T-helper 2 cell treated with Interferon-gamma antibody and Interleukin-4, amounts not matched to agents 5 μg/mL and 100 μg/mL, for 36 hours (primary cell): ENCODE measurements at places on chromosomes 2 and 18.
A peak's percentile ranks its signal among the peaks of the same experiment; 100 is the strongest.

DNA sequence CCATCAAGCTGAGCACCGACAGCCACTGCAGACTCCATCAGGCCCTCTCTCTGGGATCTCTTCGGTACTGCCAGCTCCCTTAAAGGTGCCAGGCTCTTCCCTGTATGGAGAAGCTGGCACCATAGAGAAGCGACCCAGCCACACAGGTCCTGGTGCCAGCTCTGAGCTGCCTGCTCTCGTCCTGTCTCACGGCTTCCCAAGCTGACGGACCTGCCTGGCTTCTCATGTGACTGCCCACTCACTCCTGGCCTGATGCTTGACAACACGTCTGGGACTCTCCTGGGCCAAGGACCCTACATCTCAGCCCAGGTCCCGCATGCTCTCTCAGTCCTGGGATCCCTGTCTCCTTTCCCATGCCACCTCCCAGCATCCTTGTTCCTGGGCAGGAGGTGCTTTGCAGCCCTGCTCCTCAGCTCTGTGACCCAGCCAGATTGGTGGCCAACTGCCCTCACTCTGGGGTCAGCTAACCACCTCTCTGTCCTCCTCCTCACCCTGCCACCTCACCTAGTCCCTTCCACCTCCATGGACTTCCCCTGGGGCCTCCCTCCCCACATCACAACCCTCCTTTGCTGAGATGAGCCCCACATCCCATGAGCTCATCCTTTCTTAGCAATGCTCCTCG lies 12.5 kb upstream of the ATOH8 start:
- DNase-seq = no peak
- H3K4me3 ChIP-seq = no peak overlapping the region
- H3K27me3 ChIP-seq = peaks cover 71% of the 10 kb centered on the region
- peaks cover 1% of the 10 kb centered on the region for H3K4me1 ChIP-seq
- no peak overlapping the region for H3K27ac ChIP-seq

DNA sequence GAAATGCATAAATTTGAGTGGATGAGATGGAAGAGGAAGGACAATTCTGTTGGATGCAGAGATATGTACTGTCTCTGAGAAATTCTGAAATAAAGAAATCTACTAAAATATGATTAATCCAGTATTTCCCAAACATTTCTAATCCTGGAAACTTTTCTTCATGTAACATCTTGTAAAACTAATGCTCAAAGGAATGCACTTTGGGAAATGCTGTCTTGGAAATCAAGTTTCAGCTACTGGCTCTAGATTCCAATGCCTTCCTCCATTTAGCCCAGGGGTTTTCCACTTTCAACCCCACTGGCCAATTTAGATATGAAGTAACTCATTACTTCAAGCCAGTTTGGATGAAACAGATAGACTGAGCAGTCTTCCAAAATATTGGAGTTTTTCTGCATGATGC lies 355.1 kb downstream of the TXNL1 start:
- H3K4me1 ChIP-seq = no peaks in the 10 kb centered on the region
- DNase-seq = no peak
- H3K36me3 ChIP-seq = no peaks in the 10 kb centered on the region
- no peak overlapping the region for H3K4me3 ChIP-seq

DNA sequence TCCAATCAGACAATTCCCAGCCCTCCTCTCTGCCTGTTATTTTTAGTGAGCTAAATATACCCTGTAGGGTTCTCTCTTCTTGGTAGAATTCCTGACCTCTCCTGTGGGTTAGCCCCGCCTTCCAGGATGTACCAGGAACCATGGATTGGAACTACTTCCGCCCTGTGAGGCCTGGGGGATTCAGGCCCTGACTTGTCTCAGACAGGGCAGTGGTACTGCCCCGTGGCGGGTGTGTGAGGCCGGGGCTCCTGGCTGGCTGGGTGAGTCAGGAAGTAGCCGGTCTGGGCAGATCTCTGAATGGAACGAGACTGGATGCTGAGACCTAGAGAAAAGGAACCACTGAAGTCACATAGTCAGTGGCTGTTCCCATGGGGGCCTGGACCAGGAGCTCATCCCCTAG lies 50.5 kb downstream of the DYSF start:
- H3K4me1 ChIP-seq = no peaks in the 10 kb centered on the region
- no peak for DNase-seq
- no peaks in the 10 kb centered on the region for H3K36me3 ChIP-seq
- H3K27ac ChIP-seq = no peak overlapping the region
- H3K4me3 ChIP-seq = no peak overlapping the region
- no peaks in the 10 kb centered on the region for H3K27me3 ChIP-seq

DNA sequence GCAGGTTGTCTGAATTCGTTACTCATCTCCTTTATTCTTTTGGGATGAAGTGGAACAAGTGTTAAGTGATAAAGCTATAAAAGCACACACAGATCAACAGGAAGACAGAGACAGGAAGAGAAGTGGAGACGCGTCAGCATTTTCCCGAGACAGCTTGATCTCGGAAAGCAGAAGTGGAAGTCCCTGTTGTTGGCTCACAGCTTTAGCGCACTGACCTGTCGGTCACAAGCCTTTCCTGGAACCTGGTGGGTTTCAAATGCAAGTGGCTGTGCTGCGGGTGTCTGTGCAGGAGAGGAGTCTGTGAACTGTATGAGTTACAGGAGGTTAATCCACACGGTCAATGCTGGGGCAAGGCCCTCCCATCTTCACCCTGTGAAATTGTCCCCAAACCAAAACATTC lies 116.6 kb upstream of the PELI1 start:
- DNase-seq = peak; percentile 8
- H3K36me3 ChIP-seq = no peaks in the 10 kb centered on the region
- H3K4me3 ChIP-seq = peak overlapping the region; percentile 65
- peaks cover 5% of the 10 kb centered on the region for H3K4me1 ChIP-seq

DNA sequence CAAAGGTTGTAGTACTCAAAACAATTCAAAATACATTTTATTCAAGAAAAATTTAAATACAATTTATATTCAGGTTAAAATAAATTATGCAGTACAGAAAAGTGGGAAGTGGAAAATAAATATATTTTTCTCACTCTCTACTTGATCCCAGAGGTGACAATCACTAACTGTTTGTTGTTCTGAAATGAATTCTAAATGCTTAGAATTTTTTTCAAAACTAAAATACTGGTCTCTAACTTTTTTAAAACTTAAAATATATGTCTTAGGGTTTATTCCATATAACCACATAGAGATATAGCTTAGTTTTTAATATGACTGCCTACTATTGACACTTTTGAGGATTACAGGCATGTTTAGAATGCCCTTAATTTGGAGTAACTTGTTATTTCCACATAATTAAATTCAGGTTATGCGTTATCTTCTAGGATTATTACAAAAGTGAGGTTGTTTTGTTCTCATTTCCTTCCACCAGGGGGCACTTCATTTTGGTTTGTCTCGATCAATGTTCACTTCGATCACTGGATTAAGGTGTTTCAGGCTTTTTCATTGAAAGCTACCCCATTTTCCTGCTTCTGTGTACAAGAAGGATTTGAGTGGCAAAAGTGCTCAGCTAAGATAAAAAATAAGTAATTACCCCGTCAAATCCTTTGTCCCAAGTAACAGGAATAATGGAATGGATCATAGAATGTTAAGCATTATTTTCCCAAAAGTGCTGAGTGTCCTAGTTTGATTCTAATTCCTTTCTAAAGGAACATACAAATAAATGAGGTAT lies 27.1 kb upstream of the TFPI start:
- no peak overlapping the region for H3K27ac ChIP-seq
- H3K4me1 ChIP-seq = peaks cover 6% of the 10 kb centered on the region
- H3K4me3 ChIP-seq = no peak overlapping the region
- H3K36me3 ChIP-seq = peaks cover 2% of the 10 kb centered on the region
- H3K27me3 ChIP-seq = peaks cover 4% of the 10 kb centered on the region

DNA sequence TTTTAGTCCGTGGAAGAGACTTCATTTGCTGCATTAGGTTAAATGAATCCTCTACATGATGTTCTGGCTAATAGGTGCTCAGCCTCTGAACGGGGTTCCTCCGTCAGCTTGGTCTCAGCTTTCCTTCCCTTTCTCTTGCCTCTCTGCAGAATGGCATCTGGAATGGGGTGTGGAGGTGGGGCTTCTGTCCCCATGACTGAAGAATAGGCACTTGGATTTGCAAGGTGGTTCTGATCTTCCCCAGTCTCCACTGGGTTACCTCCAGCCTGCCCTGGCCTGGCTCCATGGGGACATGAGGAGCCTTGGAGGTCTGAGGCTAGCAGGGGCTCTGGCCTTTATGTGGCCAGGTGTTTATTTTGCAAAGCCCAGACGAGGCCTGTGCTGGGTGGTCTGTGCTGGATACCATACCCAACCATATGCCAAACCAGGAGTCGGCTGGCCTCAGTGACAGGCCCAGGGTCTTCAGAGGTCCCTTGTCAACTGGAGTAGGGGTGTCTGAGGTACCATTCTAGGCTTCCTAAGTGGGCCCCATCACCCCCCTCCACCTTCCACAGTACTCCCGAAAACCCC lies 28.2 kb upstream of the LAPTM4A start:
- no peaks in the 10 kb centered on the region for H3K27me3 ChIP-seq
- H3K36me3 ChIP-seq = no peaks in the 10 kb centered on the region
- H3K4me1 ChIP-seq = no peaks in the 10 kb centered on the region
- no peak for DNase-seq

DNA sequence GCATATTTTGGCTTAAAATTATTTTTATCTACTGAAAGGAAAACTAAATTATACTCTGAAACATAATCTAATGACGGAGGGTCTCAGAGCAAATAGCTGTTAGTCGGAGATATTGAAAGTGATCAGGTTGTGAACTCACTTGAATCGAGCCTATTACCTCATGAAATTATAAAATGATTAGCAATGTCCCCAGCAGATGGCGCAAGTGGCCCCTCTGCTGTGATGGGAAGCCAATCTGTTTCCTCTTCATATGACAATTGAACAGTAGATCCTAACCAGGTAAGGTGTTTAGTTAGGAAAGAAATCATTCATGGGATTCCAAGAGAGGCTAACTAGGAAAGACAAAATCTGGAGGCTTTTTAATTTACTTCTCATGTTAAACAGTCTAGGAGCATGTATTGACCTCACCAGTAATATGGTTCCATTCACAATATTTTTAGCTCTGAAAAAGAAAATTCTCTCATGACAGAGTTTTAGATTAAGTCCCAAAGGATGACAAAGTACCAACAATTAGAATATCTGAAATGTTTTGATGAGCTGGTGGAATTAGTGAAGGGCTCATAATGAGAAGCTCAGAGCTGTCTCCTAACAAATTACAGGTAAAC lies 29.9 kb upstream of the MPPE1 start:
- no peak overlapping the region for H3K4me3 ChIP-seq
- no peaks in the 10 kb centered on the region for H3K27me3 ChIP-seq
- peaks cover 4% of the 10 kb centered on the region for H3K4me1 ChIP-seq
- H3K27ac ChIP-seq = no peak overlapping the region
- peak; percentile 55 for DNase-seq

GRCh38 chr2:120647487-120647886 lies 88.2 kb upstream of the GLI2 start:
- no peak overlapping the region for H3K4me3 ChIP-seq
- no peak overlapping the region for H3K27ac ChIP-seq
- no peaks in the 10 kb centered on the region for H3K27me3 ChIP-seq
- H3K36me3 ChIP-seq = no peaks in the 10 kb centered on the region
- DNase-seq = no peak

- H3K27ac ChIP-seq = no peak overlapping the region
- peaks cover 12% of the 10 kb centered on the region for H3K27me3 ChIP-seq
- no peak overlapping the region for H3K4me3 ChIP-seq
- no peaks in the 10 kb centered on the region for H3K36me3 ChIP-seq
Observed at GRCh38 chr2:227125506-227125905, 38.5 kb downstream of the COL4A4 start.

- H3K36me3 ChIP-seq = peaks cover 2% of the 10 kb centered on the region
- peaks cover 4% of the 10 kb centered on the region for H3K4me1 ChIP-seq
- H3K27me3 ChIP-seq = peaks cover 3% of the 10 kb centered on the region
- no peak overlapping the region for H3K4me3 ChIP-seq
- H3K27ac ChIP-seq = no peak overlapping the region
- no peak for DNase-seq
Observed at GRCh38 chr2:105584435-105585010, 160.2 kb upstream of the NCK2 start.

GRCh38 chr18:62524440-62525200 lies 1.8 kb downstream of the ZCCHC2 start:
- H3K27me3 ChIP-seq = no peaks in the 10 kb centered on the region
- DNase-seq = peak; percentile 57
- H3K4me3 ChIP-seq = peak overlapping the region; percentile 99
- peak overlapping the region; percentile 95 for H3K27ac ChIP-seq
- H3K36me3 ChIP-seq = peaks cover 23% of the 10 kb centered on the region

DNA sequence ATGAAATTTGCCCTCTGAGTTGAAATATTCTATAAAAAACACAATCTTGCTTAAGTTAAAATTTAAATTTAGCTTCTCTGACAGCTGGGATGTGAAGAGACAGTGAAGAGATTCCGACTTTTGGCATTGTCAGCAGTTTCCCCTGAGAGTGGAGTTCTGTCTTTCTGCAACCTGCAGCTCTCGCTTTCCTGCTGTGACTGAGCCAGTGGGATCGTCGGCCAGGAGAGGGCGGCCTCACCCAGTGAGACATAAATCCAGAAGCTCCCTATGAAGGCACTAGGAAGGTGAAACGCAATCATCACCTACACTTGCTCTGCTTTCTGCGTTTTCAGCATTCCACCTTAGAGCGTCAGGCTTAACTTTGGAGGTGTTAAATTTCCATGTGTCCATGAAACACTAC lies 75.4 kb upstream of the HNMT start:
- no peaks in the 10 kb centered on the region for H3K27me3 ChIP-seq
- H3K4me1 ChIP-seq = no peaks in the 10 kb centered on the region
- no peak overlapping the region for H3K4me3 ChIP-seq
- no peak for DNase-seq
- no peak overlapping the region for H3K27ac ChIP-seq
- H3K36me3 ChIP-seq = no peaks in the 10 kb centered on the region

- H3K27ac ChIP-seq = no peak overlapping the region
- no peaks in the 10 kb centered on the region for H3K4me1 ChIP-seq
- DNase-seq = no peak
- H3K36me3 ChIP-seq = no peaks in the 10 kb centered on the region
- no peaks in the 10 kb centered on the region for H3K27me3 ChIP-seq
Observed at GRCh38 chr18:6821356-6821755, 91.8 kb downstream of the ARHGAP28 start.

GRCh38 chr2:205930209-205930608 lies 155.8 kb downstream of the INO80D start:
- peaks cover 30% of the 10 kb centered on the region for H3K27me3 ChIP-seq
- H3K4me1 ChIP-seq = peaks cover 6% of the 10 kb centered on the region
- H3K4me3 ChIP-seq = no peak overlapping the region
- no peaks in the 10 kb centered on the region for H3K36me3 ChIP-seq
- DNase-seq = no peak

GRCh38 chr2:218002845-218003180 lies at the start of gene TNS1:
TSS of gene TNS1 (minus strand) at chr2:218002995. CDS start at chr2:218002872, 123 bp downstream.
- no peaks in the 10 kb centered on the region for H3K36me3 ChIP-seq
- H3K4me3 ChIP-seq = no peak within 1 kb of the TSS
- no peak for DNase-seq
- H3K27me3 ChIP-seq = peaks cover 3% of the 10 kb centered on the region

DNA sequence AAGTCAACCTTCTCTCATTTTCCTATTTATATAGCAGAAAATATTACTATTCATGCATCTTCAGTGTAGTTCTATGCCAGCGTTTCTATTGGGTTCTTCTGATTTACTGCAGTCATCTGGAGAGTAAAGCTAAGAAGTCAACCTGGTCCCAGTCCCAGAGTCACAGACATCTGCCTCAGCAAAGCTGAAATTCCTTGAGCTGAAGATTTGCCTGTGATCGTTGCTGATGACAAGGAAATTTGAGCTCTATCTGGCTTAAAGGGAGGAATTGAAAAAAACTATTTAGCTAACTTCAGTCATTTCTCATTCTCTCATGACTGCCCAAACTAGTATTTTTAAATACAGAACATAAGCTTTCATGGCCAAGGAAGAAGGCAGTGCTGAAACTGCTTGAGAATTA lies 45.7 kb downstream of the RND3 start:
- no peaks in the 10 kb centered on the region for H3K27me3 ChIP-seq
- no peaks in the 10 kb centered on the region for H3K4me1 ChIP-seq
- no peaks in the 10 kb centered on the region for H3K36me3 ChIP-seq
- no peak overlapping the region for H3K4me3 ChIP-seq
